ENCODE measurements at places on chromosomes 7 and 10.

GRCh38 chr10:10684972-10685371 lies 332.7 kb upstream of the CELF2 start:
- no peak for DNase-seq

GRCh38 chr10:86252079-86252478 lies 114.5 kb downstream of the GRID1 start:
- no peak for DNase-seq

- no peak for DNase-seq
Observed at GRCh38 chr7:30177186-30177585, 42.4 kb downstream of the MTURN start.

GRCh38 chr7:44262031-44262430 lies 61.3 kb downstream of the YKT6 start:
- no peak for DNase-seq

GRCh38 chr10:132109341-132110110 lies 43.8 kb downstream of the JAKMIP3 start:
- DNase-seq = no peak

- peak; percentile 94 for DNase-seq
Observed at GRCh38 chr10:74799721-74800221, 26.6 kb upstream of the KAT6B start.

GRCh38 chr7:11006291-11006690 lies 32.6 kb downstream of the PHF14 start:
- DNase-seq = no peak

Data from mammary epithelial cell (primary cell).